ENCODE measurements at places on chromosomes 6 and 20. TPM values are rescaled to one million over a fixed set of nuclear protein-coding genes. Genes with fewer than 3 reads are reported as not detected.
A peak's percentile ranks its signal among the peaks of the same experiment; 100 is the strongest.

The DEFB132 gene
- not detected for polyA plus RNA-seq

The MAS1 gene
- not detected for polyA plus RNA-seq

The ZBTB46 gene
- polyA plus RNA-seq, result 0.15 TPM

The MRPS18B gene
- 167 TPM for polyA plus RNA-seq

The NNAT gene
- 0.39 TPM for polyA plus RNA-seq

The SLC22A3 gene
- polyA plus RNA-seq, result not detected

The LHFPL5 gene
- not detected for polyA plus RNA-seq

The HLA-A gene
- polyA plus RNA-seq, result 2,161 TPM

The TRIM40 gene
- polyA plus RNA-seq, result not detected

The PXMP4 gene
- 8.2 TPM for polyA plus RNA-seq

DNA sequence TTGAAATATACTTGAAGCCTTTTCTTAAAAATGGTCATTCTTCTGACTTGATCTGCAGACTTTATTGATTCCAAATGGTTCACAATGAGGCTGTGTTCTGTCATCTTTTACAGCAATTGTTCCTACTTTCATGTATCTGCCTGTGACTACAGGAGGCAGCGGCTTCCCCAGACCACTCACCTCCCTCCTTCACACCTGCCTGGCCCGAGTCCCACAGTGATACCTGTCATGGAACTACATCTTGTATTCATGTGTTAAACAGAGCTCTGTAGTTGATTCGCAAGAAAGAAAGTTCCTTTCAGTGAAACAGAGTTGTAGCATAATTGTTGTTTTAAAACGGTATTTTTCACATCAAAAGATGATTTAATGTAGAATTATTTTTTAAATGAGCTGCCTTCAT, 673.5 kb upstream of the AGPAT4 start:
- DNase-seq, result no peak
- H3K36me3 ChIP-seq, result no peaks in the 10 kb centered on the region
- H3K4me3 ChIP-seq, result no peak overlapping the region
- no peaks in the 10 kb centered on the region for H3K4me1 ChIP-seq

DNA sequence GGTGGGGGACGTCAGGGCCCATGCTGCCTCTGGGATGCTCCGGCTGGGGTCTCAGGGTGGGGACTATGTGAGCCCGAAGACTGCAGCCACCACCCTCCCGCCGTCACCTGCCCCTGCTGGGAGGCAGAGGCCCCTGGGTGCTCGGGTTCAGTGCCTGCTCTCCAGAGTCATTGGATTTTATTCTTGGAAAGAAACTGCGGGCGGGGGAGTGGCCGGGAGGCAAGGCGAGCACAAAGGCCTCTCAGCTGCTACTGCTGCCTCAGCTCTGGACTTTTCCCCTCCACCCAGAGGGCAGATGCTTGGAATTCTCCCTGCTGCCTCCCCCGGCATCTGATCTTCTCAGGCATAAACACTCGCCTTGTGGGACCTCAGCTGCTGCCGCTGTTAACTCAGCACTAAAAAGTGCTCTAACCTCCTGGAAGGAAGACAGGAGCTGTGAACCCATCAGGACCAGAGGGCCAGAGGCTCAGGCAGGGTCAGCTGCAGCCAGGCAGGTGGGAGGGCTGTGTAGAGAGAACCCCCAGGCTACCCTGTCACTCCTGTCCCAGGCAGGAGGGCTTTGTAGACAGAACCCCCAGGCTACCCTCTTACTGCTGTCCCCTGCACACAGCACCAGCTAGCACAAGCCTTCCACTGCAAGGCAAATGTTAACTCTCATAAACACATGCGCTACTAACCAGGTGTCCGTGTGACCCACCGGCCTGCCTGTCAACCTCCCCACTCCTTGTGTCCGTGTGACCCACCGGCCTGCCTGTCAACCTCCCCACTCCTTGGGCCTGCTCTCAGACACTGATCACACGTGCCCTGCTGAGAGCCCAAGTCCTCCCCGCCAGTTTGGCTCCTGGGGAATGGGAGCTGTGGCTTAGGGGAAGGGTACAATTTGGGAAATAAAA, 9.4 kb upstream of the FRMD1 start:
- no peak for DNase-seq
- H3K27ac ChIP-seq, result no peak overlapping the region
- no peaks in the 10 kb centered on the region for H3K36me3 ChIP-seq
- peak overlapping the region; percentile 16 for H3K4me3 ChIP-seq

DNA sequence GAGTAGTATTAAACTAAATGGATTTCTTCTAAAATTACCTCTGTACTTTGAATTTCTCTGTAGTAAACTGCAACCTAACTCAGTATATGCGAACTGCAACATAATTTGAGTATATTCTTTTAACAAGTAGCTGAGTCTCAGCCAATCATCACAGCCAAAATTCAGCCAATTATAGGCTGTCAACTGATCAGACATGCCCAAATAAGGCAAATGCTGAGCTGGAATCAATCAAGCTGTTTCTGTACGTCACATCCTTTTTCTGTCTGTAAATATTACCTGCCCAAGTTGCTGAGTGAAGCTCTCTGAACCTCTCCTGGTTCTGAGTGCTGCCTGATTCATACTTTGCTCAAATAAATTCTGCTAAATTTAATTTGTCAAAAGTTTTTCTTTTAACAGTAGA, 9.5 kb upstream of the C6orf58 start:
- no peak for DNase-seq
- H3K27ac ChIP-seq, result no peak overlapping the region
- H3K4me1 ChIP-seq, result peaks cover 3% of the 10 kb centered on the region

DNA sequence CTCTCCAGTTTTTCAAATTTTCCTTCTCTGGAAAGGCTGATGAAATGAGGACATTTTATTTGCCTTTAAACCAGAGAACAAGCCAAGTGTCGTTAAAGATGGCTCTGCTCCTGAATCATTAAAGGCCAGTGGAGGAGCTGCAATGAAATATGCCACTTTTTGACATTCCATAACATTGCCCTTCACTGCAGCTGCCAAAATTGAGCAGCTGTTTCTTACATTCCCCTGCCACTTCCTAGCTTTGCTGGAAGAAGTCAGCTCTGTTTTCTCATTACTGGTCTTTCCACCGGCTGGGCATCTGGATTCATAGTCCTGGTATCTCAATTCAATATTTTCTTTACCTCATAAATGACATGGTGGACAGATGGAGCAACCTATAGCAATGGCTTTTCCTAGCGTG, 45.5 kb upstream of the NRN1 start:
- peaks cover 59% of the 10 kb centered on the region for H3K27me3 ChIP-seq
- no peak overlapping the region for H3K27ac ChIP-seq
- H3K36me3 ChIP-seq, result peaks cover 4% of the 10 kb centered on the region

- H3K27me3 ChIP-seq, result no peaks in the 10 kb centered on the region
- peaks cover 12% of the 10 kb centered on the region for H3K4me1 ChIP-seq
- H3K4me3 ChIP-seq, result no peak overlapping the region
- no peak for DNase-seq
- H3K27ac ChIP-seq, result peak overlapping the region; percentile 3
Observed at GRCh38 chr6:135176464-135176863, 4.6 kb upstream of the MYB start.

- H3K27ac ChIP-seq, result no peak overlapping the region
- H3K4me3 ChIP-seq, result no peak overlapping the region
- no peaks in the 10 kb centered on the region for H3K27me3 ChIP-seq
- no peak for DNase-seq
Observed at GRCh38 chr20:61810738-61811135, 254.9 kb downstream of the TAF4 start.

DNA sequence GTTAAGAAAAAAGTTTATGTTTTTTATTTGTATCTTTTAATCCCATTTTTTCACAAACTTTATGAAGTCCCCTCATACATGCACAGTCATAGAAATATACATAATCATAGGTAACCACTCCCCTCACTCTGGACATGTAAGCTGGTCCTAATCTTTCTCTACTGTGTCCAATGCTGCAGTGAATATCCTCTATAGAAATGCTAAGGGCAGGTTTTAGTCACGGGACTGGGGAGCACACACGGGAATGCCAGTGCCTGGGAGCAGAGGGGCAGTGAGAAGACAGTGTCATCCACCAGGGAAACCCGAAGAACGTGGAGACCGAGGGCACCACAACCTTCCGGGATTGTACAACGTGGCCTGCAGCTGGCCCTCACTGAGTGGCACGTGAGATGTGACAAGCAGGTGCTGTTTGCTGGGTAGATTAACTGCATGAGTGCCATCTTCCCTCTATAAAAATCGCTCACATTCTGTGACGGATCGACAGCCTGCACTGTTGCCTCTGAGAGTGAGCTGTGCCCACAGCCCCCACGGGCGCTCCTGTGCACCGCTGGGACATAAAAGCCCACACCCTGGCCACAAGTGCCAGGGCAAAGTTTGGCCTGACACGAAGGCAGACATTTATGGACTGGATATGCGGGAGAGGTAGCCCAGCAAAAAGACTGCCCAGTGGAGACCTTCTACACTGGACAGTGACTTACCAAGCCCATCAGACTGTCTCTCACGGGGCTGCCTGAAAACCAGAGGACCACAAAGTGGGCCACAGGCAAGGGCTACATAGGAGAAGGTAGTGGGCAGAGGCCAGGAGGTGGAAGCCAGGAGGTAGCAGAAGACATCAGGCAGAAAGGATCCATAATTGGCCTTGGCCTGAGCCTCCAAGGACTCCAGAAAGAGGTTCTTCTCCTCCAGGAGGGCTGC, 63.2 kb downstream of the FGD2 start:
- H3K27ac ChIP-seq, result no peak overlapping the region
- H3K4me3 ChIP-seq, result no peak overlapping the region
- no peaks in the 10 kb centered on the region for H3K36me3 ChIP-seq
- peaks cover 11% of the 10 kb centered on the region for H3K4me1 ChIP-seq
- H3K27me3 ChIP-seq, result no peaks in the 10 kb centered on the region

- no peak overlapping the region for H3K27ac ChIP-seq
- H3K4me1 ChIP-seq, result no peaks in the 10 kb centered on the region
- H3K36me3 ChIP-seq, result peaks cover 13% of the 10 kb centered on the region
- H3K4me3 ChIP-seq, result no peak overlapping the region
Observed at GRCh38 chr6:160116411-160116810, 5.2 kb upstream of the SLC22A1 start.

GRCh38 chr6:27312950-27313271, 838 bp upstream of the POM121L2 start:
- H3K27ac ChIP-seq, result peak overlapping the region; percentile 77
- peak overlapping the region; percentile 80 for H3K4me3 ChIP-seq
- peaks cover 77% of the 10 kb centered on the region for H3K27me3 ChIP-seq
- no peak for DNase-seq
- H3K36me3 ChIP-seq, result peaks cover 10% of the 10 kb centered on the region
- H3K4me1 ChIP-seq, result peaks cover 15% of the 10 kb centered on the region

Data from naive B cell (primary cell).